ENCODE measurements at places on chromosomes 2 and 18.

- DNase-seq = no peak
These were observed 23.4 kb upstream of the ITGA6 start for GRCh38 chr2:172403881-172404468.

DNA sequence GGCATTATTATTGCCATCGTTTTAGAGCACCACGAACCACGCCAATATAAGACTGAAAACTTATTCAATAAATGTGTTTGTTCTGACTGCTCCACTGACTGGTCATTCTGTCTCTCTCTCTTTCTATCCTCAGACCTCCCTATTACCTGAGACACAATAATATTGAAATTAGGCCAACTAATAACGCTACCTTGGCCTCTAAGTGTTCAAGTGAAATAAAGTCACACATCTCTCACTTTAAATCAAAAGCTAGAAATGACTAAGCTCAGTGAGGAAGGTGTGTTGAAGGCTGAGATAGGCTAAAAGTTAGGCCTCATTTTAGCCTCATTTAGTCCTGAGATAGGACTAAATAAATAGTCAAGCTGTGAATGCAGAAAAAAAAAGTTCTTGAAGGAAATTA, 38.8 kb downstream of the G6PC2 start:
- no peak for DNase-seq

- DNase-seq = no peak
These were observed 26.3 kb downstream of the MBP start for GRCh38 chr18:77106331-77106730.

GRCh38 chr18:31680831-31681568, 3.4 kb downstream of the B4GALT6 start:
- no peak for DNase-seq

- no peak for DNase-seq
These were observed 186.1 kb downstream of the TWIST2 start for GRCh38 chr2:239033801-239034560.

GRCh38 chr18:12049978-12050811, 43.4 kb upstream of the ANKRD62 start:
- DNase-seq = peak; percentile 37

- no peak for DNase-seq
These were observed 83.2 kb downstream of the CELF4 start for GRCh38 chr18:37482433-37482832.
